NCI-H1436 (cell line): ENCODE measurements at places on chromosomes 5 and 9.
A peak's percentile ranks its signal among the peaks of the same experiment; 100 is the strongest.

- DNase-seq = no peak
These were observed 26.7 kb downstream of the EXD3 start for GRCh38 chr9:137396227-137396626.

GRCh38 chr5:11273180-11273903 lies 512.3 kb upstream of the DAP start:
- DNase-seq = no peak

DNA sequence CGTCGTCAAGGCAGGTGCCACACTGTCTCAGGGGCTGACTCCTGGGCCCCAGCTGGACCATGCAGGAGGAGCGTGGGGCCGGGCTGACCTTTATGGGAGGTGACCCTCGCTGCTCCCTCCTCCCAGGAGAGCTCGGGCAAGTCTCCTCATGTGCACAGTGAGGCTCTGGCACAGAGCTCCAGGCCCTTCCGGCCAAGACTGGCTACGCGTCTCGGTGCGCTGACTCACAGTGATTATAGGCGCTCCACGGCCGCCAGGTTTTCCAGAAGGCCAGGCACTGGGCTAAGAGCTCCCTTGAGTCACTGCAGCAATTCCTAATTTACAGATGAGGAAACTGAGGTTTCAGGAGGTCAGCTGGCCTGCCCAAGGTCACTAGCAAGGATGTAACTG lies 47.4 kb downstream of the VAV2 start:
- DNase-seq = no peak

- peak; percentile 71 for DNase-seq
These were observed 40.8 kb upstream of the ANKRD31 start for GRCh38 chr5:75277463-75277862.

DNA sequence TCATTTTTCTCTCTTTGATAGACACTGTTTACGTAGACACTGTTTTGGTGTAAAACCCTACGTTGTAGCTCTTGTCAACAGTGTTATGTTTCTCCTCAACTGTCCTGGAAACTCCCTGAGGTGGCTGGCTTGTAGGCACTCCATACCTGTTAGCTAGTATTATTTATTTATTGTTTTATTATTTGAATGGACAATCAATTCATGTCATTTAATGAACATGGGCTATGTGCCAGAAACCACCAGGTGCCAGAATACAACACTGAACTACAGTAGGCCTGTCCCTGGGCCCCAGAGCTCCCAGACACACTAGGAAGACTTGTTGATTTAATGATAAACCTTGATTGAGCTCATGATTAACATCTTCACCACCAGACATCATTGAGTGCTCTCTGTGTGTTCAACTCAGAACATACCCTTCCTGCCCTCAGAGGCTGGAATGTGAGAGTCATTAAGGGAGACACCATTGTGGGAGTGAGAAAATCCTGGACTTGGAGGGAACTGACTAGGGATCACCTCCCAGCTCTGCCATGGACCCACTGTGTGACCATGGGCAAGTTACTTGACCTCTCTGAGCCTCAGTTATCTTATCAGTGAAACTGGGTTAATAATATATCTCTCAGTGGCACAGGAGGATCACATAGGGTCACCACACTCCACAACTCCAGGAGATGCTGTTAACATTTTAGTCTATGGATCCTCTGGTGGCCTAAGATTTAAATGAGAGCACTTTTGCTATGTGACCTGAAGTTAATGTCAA lies 19.2 kb downstream of the IRF1 start:
- DNase-seq = no peak

GRCh38 chr9:98429613-98430012 lies 174.2 kb upstream of the TBC1D2 start:
- no peak for DNase-seq

DNA sequence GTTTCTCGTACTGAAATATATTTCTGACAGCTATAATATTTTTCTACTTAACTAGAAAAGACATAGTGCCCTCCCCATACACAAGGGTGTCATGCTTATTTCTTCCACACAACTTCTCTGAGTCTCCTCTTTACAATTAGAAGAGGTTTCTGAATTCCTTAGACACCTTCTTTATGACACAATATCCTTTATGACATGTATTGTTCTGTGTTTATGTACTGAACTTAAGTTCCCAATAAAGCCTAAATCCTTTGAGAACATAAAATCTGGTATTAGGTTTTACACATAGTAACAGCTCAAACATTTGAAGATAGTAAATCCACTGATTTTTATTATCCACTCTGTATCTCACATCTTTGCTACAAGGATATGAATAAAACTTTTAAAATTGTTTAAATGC lies 32.5 kb downstream of the GRAMD2B start:
- DNase-seq = no peak

DNA sequence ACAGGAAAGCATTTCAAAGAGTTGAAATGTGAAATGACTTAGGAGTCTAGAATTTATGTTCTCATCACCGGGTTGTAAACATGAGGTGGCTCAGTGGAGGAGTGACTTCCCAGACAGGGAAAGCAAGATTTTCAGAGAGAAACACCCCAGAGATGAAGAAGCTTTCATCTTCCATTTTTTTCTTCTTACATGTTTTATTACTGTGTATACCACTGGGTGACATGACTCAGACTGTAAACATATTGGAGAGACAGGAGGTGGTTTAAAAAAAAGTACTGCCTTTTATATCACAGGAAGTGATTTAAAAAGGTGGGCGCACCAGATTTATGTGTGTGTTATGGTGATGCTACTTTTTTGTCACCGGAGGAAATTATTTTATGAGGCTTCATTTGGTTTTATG lies 209.1 kb upstream of the TUT7 start:
- DNase-seq = no peak
